Lung (tissue), 17 donors: ENCODE measurements at places on chromosomes 2 and 18. TPM values are rescaled to one million over a fixed set of nuclear protein-coding genes. Genes with fewer than 3 reads are reported as not detected.

Gene GPC1
- 28.5 TPM for polyA plus RNA-seq

Gene KANSL3
- 18.2 TPM for polyA plus RNA-seq

Gene PGAP1
- 1.4 TPM for polyA plus RNA-seq

Gene FEV
- polyA plus RNA-seq = not detected

Gene GNAL
- polyA plus RNA-seq = 1.5 TPM

Gene SAG
- 0.22 TPM for polyA plus RNA-seq

Gene C2orf66
- 0.02 TPM for polyA plus RNA-seq

Gene RGPD4
- polyA plus RNA-seq = not detected

Gene ST6GAL2
- polyA plus RNA-seq = 0.16 TPM

Gene ODC1
- 32.5 TPM for polyA plus RNA-seq

Gene ZNF396
- polyA plus RNA-seq = 2.7 TPM

Gene USP34
- 38.7 TPM for polyA plus RNA-seq

Gene IL18RAP
- 34.0 TPM for polyA plus RNA-seq

Gene SPAG16
- 8.7 TPM for polyA plus RNA-seq

Gene LOXHD1
- polyA plus RNA-seq = 0.45 TPM

Gene CDK15
- polyA plus RNA-seq = 0.12 TPM

Gene NUP35
- 10.2 TPM for polyA plus RNA-seq

Gene PPP1R1C
- 1.2 TPM for polyA plus RNA-seq

Gene SPIRE1
- polyA plus RNA-seq = 12.0 TPM

Gene ACMSD
- polyA plus RNA-seq = 0.08 TPM

Gene TDRD15
- polyA plus RNA-seq = not detected

Gene ARHGEF33
- 0.23 TPM for polyA plus RNA-seq

Gene WNT6
- 0.08 TPM for polyA plus RNA-seq

Gene CHRND
- not detected for polyA plus RNA-seq

Gene CYTIP
- polyA plus RNA-seq = 45.9 TPM

Gene CXCR4
- polyA plus RNA-seq = 214 TPM

Gene MALL
- polyA plus RNA-seq = 97.7 TPM
